CD4-positive, CD25-positive, alpha-beta regulatory T cell (primary cell): ENCODE measurements at places on chromosomes 2 and 18. TPM values are rescaled to one million over a fixed set of nuclear protein-coding genes. Genes with fewer than 3 reads are reported as not detected.

TMEM182 gene
- polyA plus RNA-seq: 3.3 TPM

REG3A gene
- polyA plus RNA-seq: not detected

RUFY4 gene
- not detected for polyA plus RNA-seq

GNAL gene
- 0.09 TPM for polyA plus RNA-seq

KCNG2 gene
- polyA plus RNA-seq: not detected

NOL4 gene
- not detected for polyA plus RNA-seq

CD28 gene
- 117 TPM for polyA plus RNA-seq

EIPR1 gene
- 31.1 TPM for polyA plus RNA-seq

POTEI gene
- not detected for polyA plus RNA-seq

CTDSP1 gene
- polyA plus RNA-seq: 29.4 TPM
